Activated B cell treated with CpG ODN at 0.5 μM for 24 hours (primary cell): ENCODE measurements at places on chromosomes 6 and 20. TPM values are rescaled to one million over a fixed set of nuclear protein-coding genes. Genes with fewer than 3 reads are reported as not detected.

Gene SLC17A9
- total RNA-seq = 45.0 and 47.6 TPM in 2 replicates

Gene SAMD5
- not detected in 2 replicates for total RNA-seq

- no peak for DNase-seq
These were observed 45.8 kb upstream of the ARID1B start for GRCh38 chr6:156731396-156731795.

GRCh38 chr6:10250655-10251220 lies 164.1 kb downstream of the TFAP2A start:
- DNase-seq = no peak

DNA sequence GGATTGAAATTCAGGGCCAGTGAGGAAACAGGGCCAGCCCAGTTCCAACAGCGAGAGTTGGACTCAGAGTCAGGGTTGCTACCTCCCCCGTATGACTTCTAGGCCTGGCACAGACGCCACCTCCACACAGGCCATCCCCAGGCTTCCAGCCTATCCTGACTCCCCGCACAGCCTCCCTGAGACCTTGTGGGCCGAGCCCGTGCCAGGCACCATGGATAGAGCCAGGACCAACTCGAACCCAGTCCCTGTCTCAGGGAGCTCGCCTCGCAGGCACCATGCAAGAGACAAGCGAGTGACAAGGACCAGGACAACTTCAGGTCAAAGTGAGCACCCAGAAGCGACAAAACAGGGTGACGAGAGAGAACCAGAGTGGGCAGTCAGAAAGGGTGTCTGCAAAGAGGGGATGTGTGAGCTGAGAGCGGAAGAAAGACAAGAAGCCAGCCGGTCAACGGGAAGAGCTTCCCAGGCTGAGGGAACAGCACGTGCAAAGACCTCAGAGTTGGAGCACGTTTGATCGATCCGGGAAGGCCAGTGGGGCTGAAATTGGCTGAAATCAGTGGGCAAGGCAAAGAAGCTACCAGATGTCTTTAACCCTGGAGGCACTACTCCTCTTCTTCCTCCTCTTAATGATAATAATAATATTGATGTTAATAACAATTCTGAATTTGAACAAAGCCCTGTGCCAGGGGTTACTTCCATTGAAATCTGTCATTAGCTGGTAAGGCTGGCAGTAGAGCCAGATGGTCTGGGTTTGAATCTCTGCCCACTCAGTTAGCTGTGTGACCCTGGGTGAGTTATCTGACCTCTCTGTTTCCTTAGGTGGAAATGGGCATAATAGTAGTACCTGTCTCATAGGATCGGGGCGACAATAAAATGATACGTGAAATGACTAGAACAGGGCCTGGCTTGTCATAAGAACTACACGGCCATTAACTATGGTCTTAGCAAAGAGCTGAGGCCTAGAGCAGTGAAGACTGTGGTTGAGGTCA lies 45.0 kb downstream of the KIAA1755 start:
- DNase-seq = no peak

Gene TUBB1
- total RNA-seq = 0.05 and 0.09 TPM in 2 replicates
